ENCODE measurements at places on chromosomes 2 and 18.

GRCh38 chr18:46319783-46320182 lies 215.6 kb downstream of the HAUS1 start:
- DNase-seq = no peak

DNA sequence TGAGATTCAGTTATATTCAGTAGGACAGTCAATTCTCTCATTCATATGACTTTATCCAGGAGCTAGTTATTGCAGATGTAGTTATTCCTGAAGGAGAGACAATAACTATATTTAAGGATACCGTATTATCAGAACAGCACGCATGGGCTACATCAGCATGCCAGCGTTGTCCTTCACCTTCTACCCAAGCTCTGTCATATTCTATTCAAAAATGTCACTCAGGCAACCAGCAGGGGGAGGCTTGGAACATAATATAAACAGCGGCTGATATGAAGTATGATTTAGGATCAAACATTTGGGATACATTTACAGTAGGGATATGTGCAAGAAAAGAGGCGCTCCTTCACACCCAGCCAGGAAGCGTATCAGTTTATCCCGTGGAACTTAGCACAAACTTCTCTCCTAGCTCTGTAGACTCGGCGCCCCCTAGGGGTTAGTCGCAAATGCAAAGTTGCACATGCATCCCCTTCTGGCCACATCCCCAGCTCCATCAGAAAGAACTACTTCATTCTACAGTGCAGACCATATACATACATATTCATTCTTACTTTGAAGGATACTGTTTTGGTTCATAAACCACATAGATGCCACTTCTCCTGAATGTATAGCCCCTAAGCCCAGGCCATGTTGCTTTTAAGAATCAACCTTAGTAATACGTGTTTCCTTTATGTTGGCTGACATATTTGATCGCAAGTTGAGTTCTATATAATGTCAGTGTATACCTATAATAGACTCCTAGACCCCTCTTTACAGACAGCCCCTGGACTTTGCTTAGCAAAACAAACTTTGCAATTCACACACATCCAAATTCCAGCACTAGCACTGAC lies 759.4 kb downstream of the ADCYAP1 start:
- DNase-seq = no peak

DNA sequence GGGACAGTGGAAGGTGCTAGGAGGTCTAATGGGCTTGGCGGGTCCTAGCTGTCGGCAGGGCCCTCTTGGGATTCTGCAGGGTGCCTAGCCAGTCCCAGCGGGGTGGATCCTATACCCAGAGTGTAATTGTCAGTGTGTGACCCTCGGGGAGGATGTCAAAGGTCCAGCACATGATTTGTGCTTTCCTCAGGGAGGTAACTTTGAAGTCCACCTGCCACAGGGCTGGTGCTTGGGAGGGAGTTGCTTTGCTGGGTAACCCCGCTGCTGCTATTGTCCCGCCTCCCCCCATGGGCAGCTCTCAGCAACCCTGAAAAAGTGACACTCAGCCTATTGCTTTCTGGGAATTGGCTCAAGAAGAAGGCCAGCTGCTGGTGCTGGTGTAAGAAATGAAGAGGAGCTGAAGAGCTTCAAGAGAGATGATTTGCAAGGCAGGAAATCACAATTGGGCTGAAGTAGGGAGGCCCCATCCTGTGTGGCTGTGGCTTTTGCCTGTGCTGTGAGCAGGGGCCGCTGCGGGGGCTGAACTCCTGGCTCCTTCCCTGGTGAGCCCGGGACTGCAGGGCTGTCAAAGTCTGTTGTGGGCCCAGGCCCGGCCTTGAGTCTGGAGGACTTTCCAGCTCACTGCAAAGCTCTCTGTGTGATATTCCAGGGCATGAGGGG lies 36.4 kb downstream of the EMILIN2 start:
- no peak for DNase-seq

GRCh38 chr2:26191316-26192159 lies 18.6 kb downstream of the GAREM2 start:
- no peak for DNase-seq

GRCh38 chr2:131113566-131114227 lies 8.6 kb downstream of the PLEKHB2 start:
- no peak for DNase-seq

DNA sequence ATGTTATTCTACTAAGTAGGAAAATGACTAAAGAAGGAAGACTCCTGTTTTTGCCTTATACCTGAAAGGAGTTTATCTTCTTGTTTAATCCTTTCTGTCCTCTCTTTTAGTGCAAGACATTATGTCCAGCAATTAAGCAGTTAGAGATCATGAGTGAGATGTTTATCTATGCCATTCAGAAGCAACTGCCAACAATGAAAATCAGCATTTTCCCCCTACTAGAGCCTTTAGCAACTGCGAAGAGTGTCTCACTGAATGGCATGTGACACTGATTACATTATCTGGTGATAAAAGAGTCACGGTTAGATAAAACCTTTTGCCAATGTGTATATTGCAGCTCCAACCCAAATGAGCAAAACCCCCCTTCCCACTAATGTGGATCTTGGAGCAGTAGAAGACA lies 357.7 kb upstream of the SYT4 start:
- no peak for DNase-seq

DNA sequence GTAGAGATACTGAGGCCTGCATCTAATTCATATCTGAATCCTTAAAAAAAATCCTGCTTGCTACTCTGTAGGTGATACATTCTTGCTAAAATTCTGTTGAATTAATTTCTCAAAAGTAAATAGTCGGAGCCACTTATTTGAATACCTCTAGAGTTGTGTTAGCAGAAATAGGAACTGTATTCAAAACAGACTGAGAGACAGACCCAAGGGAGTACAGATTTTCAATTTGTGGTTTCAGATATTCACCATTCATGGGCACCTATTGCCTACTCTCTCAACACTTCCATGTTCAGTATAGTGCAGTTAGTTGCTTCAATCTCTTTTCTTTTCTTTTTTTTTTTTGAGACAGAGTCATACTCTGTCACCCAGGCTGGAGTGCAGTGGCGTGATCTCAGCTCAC lies 46.6 kb upstream of the CTLA4 start:
- no peak for DNase-seq

DNA sequence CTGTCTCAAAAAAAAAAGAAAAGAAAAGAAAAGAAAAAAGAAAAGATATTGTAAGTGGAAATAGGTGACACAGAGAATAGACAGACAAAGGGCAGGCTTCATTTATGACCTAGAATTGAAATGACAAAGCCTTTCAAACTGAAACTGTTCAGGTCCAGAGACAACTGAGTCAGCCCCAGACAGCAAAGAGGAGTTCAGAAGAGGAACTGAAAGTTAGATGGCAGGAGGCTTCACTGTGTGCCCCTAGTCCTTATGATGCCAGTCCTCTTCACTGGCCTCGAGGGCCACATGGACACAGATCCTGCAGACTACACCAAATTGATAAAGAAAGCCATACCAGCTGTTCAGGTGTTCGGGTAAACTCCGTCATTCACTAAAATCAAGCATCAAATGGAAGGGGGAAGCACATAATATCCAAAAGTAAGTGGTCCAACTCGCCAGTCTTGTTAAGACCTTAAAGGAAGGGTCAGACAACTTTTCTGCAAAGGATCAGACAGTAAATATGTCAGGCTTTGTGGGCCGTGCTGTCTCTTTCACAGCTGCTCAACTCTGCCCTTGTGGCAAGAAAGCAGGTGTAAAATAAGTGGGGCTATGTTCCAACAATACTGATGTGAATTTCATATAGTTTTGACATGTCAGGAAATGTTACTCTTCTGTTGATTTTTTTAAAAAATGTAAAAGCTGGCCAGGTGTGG lies 231.9 kb upstream of the MGAT5 start:
- DNase-seq = no peak

DNA sequence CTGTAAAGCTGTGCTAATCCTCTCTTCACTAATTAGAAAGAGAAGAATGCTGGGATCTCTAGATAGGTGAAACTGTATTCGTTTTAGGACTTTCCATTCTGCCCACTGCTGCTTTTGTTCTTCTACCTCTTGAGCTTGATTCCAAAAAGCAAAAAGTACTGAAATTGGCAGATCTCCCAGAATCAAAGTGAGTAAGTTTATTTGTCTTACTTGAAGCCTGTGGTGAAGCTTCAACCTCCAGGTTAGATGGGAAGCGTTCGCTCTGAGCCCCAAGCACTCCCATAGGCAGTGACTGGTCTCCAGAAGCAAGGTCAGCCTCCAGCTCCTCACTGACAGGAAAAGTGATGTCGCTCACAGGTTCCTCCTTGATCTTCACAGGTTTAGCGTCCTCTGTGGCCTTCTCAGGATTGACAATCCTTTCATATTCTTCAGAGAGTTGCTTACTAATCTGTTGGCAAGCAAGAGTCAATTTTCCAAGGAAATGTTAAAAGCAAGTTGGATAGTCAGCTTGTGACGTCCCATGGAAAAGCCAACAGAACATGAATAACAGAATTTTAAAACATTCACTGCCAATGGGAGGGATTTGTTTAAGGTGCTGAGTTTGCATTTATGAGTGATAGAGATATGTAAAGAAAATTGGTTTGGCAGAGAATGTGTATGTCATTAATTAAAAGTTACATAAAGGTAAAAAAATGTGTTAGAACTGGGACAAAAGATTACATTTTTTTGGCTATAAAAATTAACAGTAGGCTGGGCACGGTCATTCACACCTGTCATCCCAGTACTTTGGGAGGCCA lies 8.1 kb downstream of the SUPT7L start:
- no peak for DNase-seq

DNA sequence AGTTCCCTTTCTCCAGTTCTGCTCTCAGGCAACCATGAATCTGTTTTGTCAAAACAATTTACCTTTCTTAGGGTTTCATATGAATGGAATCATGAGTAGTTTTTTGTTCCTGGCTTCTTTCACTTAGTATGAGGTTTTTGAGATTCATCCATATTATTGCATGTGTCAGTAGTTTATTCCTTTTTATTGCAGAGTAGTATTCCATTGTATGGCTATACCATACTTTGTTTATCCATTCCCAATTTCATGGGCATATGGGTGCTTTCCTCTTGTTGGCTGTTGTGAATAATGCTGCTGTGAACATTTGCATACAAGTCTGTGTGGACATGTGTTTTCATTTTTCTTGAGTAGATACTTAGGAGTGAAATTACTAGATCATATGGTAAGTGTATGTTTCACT lies 46.0 kb downstream of the SANBR start:
- DNase-seq = no peak

- no peak for DNase-seq
Measured at GRCh38 chr2:232239951-232240681, 138.4 kb upstream of the ALPP start.

DNA sequence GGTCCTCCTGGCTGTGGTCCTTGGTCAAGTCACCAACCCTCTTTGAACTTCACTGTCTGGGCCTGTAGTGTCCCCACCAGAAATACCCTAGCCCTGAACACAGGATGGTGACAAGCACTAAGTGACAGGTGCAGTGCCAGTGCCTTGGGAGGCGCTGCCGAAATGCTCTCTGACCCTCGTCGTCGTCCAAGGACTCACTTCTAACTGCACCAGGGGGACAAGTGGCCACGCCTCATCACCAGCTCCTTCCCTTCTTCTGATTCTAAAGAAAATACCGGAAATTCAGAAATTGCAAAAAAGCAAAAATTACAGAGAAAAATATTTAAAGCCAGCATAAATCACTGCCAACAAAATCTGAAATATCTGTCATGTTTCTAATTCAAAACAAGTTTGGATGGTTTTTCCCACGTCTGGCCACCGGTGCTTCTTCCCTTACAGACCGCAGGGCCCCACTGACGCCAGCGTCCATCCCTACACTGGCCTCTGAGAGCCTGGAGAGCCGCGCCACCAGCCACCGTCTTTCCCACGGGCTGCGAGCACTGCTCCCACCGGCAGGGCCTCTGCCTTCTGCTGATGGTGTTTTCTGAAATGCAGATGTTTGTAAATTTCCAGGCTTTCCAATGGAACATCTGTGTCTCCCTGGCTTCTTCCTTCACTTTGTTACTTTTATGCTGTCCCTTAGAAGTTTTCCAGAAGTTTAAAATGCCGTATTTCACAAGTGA lies 37.4 kb upstream of the GPC1 start:
- DNase-seq = no peak

DNA sequence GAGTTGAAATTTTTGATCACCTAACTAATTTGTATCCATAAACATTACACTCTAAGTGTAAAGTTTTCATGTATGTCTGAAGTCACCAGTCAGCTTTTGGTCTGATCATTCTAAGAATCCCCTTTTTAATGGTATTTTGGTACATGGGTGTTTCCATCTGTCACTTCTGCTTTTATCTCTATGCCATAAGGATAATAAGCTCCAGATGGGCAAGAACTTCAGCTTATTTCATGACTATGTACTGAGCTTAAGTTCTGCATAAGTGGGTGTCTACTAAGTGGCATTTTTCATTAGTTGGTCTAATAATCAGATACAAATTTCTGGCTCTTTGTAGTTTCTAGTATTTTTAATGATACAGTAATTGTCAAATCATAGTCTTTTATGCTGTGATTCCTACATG lies 20.4 kb downstream of the UBXN4 start:
- DNase-seq = no peak

- DNase-seq = no peak
Measured at GRCh38 chr2:169011698-169012097, 19.4 kb downstream of the ABCB11 start.

- no peak for DNase-seq
Measured at GRCh38 chr2:84071050-84071449, 388.0 kb downstream of the SUCLG1 start.

DNA sequence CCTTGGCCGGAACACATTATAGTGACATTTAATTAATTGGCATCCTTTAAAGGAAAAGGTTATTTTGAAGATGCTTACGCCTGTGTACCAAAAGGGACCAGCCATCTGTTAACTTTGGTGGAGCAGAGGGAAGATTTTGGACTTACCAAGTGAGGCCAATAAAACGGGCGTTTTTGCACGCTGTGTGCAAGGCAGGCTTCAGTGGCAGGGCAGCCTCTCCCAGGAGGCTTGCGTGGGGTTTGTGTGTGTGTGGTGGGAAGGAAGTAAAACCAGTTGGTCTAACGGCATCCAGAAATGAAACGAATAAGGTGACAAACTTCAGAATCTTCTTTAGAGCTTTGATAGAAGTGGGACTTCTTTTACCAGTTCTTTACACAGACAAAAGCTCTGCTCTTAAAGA lies 191.7 kb downstream of the PRKCE start:
- no peak for DNase-seq

GRCh38 chr18:9561759-9562158 lies 52.6 kb downstream of the PPP4R1 start:
- DNase-seq = no peak

Measured in fibroblast of skin of left biceps (primary cell).